Hippocampal formation (tissue), 2 donors: ENCODE measurements at places on chromosomes 2 and 18.

DNA sequence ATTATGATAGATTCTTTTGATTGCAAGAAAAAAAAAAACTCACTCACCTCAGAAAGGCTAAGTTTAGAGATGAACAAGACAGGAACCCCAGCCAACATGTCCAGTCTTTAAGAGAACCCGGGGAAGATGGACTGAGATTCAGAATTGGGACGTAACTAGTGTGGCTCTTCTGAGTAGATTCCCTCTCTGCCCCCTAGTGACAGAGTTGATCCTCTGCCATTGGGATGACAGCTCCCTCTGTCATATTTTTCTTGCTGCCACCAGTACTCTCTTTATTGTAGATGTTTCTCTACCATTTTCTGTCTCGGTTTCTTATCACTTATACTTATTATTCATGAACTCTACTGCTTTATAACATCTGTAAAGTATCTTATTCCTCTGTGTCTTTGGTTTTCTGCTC, 77.7 kb downstream of the GULP1 start:
- peak; percentile 2 for DNase-seq

- DNase-seq = no peak
Observed at GRCh38 chr18:63216516-63217311, 102.9 kb downstream of the BCL2 start.

GRCh38 chr18:74669136-74669798, 71.6 kb downstream of the ZNF407 start:
- DNase-seq = no peak

GRCh38 chr2:152924722-152925121, 206.3 kb downstream of the ARL6IP6 start:
- no peak for DNase-seq

GRCh38 chr18:70332694-70333093, 43.8 kb downstream of the SOCS6 start:
- no peak for DNase-seq

DNA sequence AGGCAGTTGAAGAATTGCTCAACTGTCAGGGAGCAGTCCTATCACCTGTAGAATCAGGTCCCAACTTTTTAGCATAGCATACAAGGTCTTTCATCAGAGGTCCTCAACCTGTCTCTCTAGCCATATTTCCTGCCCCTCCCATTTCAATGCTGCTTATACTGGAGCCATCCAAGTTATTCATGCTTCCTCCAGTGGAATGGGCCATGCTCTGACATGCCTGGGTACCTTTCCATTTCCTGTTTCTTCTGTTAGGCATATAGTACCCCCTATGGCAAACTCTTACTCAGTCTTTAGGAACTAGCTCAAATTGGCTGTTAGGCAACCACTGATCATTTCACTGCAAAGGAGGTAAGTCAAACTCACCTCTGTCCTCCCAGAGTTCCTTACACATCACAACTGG, 51.0 kb upstream of the ABCA12 start:
- no peak for DNase-seq

DNA sequence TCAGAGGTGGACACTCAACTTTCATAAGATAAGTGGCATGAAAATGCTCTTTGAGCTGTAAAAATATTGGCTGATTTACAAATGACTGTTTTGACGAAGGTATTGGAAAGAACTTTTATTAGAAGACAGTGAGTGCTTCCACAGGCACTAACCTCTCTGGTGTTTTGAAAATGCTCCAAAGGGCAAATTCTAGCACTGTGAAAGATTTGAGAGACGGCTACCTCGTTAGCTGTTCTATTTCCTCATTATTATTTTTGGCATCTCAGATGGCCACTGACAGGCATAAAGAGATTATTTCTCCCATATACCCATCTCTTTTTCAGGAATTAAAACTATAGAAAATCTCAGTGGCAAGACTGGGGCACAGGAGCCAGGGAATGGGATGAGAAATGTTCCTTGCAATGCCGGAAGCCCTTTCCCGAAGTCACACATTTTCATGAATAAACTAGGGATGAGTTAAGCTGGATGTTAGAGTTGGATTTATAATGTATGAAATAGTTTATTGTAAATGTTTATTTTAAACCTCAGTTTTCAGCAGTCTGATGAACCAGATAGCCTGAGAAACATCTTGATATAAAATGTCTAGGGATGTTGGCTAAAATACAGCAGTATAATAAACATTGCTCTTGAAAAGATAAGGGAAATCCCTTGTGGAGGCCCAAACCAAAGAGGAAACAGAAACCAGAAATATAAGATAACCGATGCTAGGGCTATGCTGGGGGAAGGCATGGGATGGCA, 175.7 kb downstream of the ASB1 start:
- DNase-seq = no peak

GRCh38 chr18:39959839-39960238, 1995.2 kb upstream of the PIK3C3 start:
- DNase-seq = no peak

DNA sequence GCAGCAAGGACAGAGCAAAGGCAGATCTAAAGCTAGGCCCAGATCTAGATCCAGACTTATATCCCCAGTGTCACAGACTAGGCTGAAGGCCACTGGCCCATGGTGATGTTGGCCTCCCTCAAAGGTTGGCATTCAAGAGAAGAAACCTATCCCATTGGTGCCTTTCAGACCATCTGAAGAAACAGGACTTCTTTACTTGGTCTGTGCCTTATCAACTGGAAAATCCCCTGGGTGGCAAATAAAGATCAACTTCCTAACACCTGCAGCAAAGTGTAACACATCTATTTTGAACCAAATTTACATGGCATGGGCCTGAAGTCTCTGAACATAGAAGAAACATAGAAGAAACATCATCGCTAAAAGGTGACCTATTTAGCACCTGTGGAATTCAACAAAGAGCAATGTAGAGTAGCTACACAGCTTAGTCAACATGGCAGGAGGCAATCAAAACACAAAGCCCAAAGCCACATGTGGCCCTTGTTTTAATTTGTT, 35.8 kb downstream of the METTL4 start:
- no peak for DNase-seq

- DNase-seq = peak; percentile 91
Observed at GRCh38 chr2:70070542-70071268, 16.6 kb upstream of the PCBP1 start.

- no peak for DNase-seq
Observed at GRCh38 chr2:25071966-25072365, 30.1 kb downstream of the EFR3B start.

GRCh38 chr2:128520791-128521190, 202.1 kb upstream of the HS6ST1 start:
- no peak for DNase-seq

DNA sequence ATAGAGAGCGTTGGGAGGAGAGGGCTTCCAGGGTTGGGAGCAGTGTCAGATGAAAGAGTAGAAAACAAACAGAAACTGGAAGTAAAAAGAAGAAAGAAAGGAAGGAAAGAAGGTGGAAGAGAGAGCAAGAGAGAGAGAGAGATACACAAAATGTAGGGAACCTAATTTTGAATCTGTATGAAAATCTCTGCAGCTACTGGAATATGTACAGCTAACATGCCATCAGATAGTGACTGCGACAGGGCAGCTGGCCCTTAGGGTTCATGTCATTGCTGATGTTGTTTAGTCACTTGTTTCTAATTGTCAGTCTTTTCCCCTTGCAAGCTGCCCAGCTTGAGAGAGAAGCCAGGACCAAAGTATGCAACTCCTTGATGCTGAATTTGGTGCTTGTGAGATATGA, 85.8 kb downstream of the POLE4 start:
- no peak for DNase-seq
